Cerebellar nuclear complex (tissue), 1 donor: ENCODE measurements at places on chromosomes 5 and 9.

- no peak for DNase-seq
Observed at GRCh38 chr9:37905131-37905505, 1.2 kb upstream of the SLC25A51 start.

DNA sequence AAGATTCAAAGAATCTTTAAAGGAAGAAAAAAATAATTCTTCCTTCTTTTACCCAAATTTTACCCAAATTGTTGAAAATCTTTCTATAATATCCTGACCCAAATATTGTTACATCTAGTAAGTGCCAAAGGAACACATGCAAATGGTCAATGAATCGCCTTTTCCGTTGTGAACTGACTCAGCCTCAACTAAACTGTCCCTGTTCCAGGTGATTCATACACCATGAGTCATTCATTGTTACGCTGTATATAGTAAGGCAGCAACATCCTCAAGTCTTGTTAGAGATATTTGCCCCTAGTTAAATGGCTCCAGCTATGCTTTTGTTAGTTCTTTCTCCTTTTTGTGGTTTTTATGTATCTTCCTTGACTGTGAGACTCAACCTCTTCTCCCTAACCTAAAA is 9.7 kb downstream of the PTGER4 start:
- no peak for DNase-seq

DNA sequence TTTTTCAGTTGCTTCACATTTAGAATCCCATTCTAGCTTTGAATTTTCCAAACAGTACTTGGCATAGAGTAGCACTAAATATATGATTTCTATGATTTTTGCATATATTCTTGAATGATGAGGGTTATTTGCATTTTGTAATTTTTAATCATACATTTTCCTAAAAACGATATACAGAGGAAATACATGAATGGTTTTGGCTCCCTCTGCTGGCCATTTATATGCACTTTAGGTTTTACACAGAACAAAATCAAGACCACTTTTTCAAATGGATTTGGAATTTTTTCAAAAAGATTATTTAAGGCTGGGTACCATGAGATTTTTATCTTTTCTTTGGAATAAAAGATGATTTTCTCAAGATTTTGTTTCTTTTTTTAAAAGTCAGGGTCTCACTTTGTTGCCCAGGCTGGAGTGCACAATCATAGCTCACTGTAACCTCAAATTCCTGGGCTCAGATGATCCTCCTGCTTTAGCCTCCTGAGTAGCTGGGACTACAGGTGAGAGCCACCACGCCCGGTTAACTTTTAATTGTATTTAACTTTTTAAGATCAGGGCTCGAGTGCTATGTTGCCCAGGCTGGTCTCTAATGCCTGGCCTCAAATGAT is 16.7 kb upstream of the COMMD10 start:
- DNase-seq = no peak

- no peak for DNase-seq
Observed at GRCh38 chr9:134441227-134442084, 115.2 kb downstream of the RXRA start.

- no peak for DNase-seq
Observed at GRCh38 chr9:136239983-136240330, 5.7 kb downstream of the QSOX2 start.
